LNCaP clone FGC (cell line): ENCODE measurements at places on chromosomes 6 and 20.

GRCh38 chr6:166305562-166306117 lies 2.6 kb downstream of the PRR18 start:
- DNase-seq = no peak

- DNase-seq = no peak
Measured at GRCh38 chr6:166515072-166515810, 71.2 kb downstream of the RAMACL start.

DNA sequence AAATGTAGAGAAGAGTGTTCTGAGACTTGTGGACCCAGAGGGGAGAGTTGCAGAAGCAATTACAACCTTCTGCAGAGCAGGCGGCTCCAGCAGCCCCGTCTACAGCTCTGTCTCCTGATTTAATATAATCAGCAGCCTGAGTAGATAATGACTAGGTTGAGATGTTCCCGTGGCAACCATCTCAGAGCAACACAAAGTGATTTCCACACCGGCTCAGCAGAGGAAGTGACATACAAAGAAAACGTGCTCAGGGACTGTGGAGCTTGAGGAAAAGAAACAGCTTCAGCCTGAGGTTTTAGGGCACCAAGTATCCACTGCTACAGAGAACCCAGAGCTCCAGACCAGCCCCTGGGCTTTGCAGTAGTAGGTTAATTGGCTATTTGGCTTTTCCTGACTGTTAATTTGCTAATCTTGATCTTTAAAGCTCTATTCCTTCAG lies 136.4 kb downstream of the MTFR2 start:
- DNase-seq = no peak

DNA sequence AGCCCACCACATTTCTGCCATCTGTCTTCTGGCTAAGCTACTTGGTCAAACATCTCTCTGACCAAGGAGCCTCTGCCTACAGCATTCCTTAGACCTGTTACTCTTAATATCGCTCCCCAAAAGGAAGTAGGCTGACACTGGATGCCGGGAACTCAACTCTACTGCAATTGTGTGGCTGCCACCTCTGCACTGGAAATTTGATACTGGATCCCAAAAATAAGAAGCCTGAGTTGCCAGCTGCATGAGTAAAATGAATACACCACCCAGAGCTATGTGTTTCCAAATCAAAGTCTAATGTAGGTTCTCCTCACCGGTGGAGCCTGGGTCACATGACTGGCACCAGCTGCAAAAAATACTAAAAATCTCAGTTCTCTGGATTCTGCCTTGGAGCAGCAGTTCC lies 36.9 kb downstream of the UNC5CL start:
- no peak for DNase-seq

GRCh38 chr6:52513464-52513863 lies 63.4 kb downstream of the TRAM2 start:
- no peak for DNase-seq

DNA sequence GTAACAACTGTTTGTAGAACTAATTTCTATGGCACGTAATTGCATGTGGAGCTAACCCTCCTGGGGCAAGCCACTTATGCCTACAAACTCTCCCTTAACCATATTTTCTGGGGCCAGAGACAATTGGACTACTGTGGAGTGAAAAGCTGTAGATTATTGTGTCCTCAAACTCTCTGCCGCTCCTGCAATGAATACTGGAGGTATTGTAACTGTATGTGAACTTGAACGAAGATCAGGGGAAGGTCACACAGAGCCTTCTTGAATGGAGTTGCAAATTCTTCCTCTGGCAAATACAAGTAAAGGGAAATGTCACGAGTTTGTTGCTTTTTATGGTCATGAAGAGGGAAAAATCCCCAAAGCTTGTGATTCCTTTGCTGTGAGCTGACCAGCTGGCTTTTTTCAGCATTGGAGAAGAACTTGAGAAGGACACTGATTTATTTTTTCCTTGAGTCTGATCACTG lies 18.2 kb downstream of the AKAP12 start:
- no peak for DNase-seq

- DNase-seq = no peak
Measured at GRCh38 chr20:23878787-23879186, 761 bp downstream of the CST5 start.

DNA sequence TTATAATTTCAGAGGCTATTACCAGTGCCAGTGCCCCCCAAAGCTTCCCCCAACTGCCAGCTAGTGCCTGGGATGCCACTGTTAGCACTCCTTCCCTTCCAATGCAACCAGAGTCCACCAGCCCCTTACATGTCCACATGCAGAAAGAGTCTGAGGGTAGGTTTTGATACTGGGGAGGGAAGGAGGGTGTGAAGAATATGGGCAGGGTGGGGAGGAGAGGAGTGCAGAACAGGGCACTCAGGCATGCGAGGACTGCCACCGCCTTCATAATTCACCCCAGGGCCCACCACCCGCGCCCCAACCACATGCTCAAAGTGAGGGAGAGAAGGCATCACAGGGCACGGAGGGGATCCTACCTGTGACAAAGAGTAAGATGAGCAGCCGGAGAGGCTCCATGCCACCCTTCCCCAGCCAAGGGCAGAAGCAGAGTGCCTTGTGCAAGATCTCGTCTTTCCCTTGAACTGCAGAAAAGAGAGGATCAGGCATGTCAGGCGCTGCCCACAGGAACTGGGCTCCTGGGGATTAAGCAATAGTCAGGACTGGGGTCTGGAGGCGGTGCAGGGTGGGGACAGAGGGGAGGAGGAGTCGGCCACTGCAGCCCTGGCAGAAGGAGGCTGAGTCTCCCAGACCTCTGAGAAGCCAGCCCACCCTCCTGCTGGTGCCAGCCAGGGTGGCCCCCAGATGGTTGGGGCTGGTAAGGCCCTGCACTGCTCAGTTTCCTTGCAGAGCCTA lies at the start of gene TREM2:
TSS of gene TREM2 (minus strand) at position 430 of the 732 bp plus-strand sequence. CDS start at position 396, 34 bp downstream.
- DNase-seq = no peak

DNA sequence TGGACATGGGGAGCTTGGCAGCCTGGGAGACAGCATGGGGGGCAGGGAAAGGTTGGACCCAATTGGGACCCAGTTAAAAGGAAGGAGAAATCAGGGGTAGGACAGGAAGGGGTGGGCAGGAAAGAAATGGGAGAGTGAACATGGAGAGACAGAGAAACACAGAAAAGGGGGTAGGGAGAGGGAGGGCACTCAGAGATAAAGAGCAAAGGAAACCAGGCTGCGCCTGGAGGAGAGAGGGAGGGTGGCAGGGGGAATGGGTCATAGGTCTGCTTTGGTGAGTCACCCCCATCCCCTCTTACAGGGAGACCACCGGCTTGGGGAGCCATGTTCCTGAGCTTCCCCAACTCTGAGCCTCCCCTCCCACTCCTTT lies 46.7 kb downstream of the RAB44 start:
- no peak for DNase-seq

DNA sequence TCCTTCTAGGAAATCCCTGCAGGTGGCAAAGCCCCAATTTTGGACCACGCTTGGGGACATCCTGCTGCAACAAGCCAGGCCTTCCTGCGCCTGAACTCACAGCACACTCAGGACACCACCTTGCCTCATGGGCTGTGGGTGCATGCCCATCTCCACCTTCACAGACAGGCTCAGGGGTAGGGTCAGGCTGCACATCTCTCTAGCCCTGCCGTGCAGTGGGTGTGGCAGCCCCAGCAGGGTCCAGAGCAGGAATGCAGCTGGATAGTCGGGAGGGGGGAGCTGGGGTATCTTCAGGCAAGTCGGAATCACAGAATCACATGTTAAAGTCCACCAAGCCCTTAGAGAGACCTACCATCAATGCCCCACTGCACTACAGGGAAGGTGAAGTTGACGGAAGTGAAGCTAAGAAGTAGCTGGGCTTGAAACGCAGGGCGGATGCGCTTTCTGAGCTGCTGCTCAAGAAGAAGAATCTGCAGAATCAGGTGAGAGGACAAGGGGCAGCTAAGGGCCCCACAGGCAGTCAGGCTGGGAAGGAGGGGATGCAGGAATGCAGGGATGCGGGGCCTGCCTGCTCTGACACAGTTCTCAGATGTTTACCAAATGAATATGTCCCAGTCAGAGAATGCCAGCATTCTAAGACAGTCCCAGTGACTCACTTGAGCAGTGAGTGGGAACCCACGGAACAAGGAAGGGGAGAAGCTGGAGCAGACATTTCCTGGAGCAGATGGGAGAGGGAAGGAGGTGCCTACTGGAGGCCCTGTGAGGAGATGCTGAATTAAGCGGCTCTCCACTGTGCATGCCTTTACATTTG lies 11.3 kb downstream of the SERPINB6 start:
- DNase-seq = no peak

- no peak for DNase-seq
Measured at GRCh38 chr6:6559994-6560570, 28.4 kb upstream of the LY86 start.

DNA sequence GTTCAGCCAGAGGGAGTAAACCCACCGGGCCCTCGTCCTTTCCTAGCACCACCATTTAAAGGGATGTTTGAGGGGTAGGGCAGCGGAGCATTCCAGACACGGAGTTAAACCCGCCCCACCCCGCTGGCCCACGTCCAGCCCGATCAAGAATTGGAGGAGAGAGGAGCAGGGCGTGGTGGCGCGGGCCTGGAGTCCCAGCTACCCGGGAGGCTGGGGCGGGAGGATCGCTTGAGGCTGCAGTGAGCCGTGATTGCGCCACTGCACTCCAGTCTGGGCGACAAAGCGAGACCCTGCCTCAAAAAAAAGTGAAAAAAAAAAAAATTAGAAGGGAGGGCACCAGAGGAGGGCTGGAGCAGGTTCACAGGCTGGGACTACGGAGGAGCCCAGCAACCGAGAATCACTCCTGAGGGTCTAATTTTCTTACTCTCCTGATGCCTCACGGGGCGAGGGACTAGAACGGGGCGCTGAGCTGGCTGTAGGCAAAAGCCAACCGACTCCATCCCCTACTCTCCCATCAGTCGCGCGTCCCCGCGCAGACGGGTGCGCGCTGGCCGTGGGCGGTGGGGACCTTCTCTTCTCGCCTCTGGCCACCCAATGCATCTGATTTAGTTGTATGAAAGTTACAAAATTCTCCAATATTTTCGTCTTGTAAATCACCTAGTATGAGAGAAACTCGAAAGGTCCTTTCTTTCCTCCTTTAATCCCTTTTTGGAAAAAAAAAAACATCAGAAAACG lies 6.1 kb upstream of the HSPA1B start:
- DNase-seq = no peak

GRCh38 chr6:39247667-39248194 lies 18.5 kb upstream of the KCNK5 start:
- DNase-seq = no peak

- DNase-seq = no peak
Measured at GRCh38 chr6:105601541-105602236, 198.8 kb upstream of the PREP start.

DNA sequence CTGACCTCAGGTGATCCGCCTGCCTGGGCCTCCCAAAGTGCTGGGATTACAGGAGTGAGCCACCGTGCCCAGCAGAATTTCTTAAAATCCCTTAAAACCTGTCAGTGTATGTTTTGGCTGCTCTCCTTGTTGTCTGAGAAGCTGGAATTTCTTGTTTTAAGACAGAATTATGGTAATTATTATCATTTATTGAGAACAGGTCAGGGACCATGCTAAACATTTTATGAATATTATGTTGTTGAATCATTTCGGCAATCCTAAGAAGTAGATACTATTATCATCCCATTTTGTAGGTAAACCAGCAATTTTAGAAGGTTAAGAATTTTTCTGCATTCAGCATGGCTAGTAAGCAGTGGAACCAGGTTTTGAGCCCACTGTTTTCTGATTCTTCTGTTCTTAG lies 86.1 kb upstream of the AKIRIN2 start:
- DNase-seq = no peak

DNA sequence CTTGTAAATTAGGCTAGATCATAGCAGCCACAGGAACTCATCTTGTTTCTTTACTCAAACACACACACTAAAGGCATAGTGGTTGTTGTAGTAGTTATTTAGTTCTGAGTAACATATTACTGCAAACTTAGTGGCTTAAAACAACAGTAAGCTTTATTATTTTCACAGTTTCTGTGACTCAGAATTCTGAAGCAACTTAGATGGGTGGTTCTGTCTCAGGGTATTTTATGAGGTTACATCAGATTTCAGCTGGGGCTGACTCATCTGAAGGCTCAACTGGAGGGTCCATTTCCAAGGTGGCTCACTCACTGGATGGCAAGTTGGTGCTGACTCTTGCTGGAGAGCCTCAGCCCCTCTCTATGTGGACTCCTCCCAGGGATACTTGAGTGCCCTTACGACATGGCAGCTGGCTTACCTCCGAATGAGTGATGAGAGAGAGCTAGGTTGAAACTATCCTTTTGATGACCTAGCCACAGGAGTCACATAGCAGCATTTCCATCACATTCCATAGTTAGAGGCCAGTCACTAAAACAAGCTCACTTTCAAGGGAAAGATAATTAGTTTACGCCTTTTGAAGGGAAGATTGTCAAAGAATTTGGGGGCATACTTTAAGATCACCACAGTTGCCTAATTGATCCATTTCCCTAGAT lies 136.5 kb upstream of the PRND start:
- no peak for DNase-seq

DNA sequence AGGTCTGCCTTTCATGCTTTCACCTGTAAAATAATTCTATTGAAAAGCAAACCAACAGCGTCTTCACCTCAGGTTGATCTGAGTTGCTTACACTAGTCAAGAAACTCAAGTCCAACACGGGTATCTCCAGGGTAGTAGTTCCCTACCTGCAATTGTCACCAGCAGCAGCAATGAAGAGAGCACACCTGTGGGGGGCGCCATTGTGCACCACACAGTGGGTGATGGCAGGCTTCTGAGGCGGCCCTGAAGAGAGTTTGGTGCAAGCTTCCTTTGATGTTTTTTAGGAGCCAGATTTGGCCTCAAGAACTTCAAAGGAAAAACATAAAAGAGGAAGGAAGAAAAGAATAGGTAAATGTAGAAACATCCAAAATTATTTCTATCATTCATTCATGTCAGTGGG lies 45.1 kb downstream of the KIAA0319 start:
- no peak for DNase-seq

DNA sequence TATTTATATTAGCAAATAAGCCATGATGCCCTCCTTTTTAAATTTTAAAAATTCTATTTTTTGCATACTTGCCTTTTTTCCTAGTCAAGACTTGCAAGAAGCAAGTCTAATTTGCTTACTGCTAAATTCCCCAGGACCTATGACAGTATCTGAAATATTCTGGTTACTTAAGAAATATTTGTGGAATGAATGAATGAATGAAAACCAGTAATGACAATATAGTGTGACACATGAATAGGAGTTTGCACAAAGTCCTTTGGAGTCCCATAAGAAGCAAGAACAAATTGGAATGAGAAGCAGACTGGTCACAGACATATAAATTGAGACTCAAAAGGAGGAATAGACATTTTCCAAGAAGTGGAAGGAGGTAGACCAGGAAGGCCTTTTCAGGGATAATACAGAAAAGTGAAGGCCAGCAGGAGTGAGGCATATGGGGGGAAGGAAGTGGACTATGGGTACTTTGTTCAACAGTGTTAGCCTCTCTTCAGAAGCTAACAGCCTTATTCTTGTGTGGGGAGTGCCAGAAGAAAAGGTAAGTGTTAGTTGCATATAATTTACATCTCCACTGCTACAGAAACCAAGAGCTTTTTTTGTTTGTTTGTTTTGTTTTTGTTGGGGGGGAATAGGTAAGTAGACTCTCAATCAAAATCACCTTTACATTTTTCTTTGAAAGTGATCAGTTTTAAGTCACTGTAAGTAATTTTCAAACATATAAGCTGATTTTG lies 93.6 kb upstream of the FAM184A start:
- DNase-seq = no peak
